Body of pancreas (tissue), 4 donors: ENCODE measurements at places on chromosomes 13 and 19.

DNA sequence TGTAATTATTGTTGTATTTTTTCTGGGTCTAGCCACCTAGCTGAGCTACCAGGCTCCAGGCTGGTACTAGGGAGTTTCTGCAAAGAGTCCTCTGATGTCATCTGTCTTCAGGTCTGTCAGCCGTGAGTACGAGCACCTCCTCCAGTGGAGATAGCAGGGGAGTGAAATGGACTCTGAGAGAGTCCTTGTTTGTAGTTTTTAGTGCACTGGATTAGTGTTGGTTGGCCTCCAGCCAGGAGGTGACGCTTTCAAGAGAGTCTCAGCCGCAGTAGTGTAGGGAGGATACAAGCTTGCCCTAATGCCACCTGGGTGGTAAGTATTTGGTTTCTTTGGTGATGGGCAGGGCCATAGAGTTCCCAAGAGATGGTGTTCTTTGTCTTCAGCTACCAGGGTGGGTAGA is 384.8 kb downstream of the SLC7A1 start:
- no peak for DNase-seq

DNA sequence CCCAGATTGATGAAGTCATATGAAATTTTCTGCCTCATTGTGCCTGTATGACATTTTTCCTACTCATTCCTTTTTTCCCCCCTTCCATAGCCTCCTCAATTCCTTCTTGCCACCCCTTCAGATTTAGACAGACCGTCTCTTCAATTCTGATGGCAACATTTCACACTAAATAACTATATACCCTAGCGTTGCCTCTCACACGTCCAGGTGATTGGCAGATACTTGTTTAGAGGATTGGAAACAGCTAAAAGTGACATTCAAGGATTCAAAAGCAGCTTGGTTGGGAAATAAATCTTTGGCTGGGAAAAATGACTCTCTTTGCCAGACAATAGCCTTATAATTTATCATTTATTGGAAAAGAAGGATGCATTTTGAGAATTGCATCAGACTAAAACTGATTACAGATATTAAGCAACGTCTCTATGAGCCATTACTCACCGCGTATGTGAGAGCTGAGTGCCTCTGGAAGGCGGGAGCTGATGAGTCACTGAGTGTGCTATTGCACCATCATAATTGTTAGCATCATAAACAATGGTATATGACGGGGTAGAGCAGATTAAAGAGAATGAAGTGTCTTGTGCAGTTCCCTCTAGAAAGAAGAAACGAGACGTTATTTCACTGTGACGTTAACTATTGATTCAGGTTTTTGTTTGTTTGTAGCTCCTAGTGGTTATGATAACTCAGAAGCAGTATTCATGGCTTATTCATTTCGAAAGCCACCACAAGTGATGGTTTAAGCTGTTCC is 61.1 kb upstream of the FAM216B start:
- DNase-seq: peak; percentile 58

DNA sequence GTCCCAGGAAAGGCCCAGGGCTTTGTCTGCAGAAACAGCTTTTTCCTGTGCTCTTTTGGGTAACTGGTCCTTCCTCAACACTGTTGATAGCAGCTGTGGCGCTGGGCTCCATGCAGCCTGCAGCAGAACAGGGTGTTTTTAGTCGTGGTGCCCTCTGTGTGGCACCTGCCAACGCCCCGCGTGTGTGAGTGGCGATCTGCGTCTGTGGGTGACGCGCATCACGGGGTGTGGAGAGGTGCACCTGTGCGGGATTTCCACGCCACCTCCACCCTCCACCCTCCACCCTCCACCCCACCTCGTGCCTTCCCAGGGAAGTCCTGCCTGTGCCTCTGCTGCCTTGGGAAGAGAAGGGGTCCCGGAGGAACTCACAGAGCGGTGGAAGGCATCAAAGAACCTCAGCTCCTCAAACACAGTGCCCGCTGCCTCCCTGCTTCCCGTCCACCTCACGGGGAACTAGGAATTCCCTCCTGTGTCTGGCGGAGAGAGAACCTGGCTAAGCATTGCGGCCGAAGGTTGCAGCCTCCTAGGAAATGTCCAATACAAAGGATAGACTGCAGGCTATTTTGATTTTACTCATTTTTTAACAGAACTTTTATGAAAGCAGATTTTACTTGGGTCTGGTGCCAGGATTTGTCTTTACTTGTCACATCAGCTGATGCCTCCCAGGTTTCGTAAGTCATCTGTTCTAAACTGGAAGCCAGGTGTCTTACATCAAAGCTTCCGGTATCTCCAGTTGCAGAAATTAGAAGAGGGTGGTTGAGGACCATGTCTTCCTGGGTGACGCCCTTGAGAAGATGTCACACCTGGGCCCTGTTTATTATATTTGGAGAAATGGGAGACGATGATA is 84.0 kb downstream of the ATP11A start:
- DNase-seq: no peak

DNA sequence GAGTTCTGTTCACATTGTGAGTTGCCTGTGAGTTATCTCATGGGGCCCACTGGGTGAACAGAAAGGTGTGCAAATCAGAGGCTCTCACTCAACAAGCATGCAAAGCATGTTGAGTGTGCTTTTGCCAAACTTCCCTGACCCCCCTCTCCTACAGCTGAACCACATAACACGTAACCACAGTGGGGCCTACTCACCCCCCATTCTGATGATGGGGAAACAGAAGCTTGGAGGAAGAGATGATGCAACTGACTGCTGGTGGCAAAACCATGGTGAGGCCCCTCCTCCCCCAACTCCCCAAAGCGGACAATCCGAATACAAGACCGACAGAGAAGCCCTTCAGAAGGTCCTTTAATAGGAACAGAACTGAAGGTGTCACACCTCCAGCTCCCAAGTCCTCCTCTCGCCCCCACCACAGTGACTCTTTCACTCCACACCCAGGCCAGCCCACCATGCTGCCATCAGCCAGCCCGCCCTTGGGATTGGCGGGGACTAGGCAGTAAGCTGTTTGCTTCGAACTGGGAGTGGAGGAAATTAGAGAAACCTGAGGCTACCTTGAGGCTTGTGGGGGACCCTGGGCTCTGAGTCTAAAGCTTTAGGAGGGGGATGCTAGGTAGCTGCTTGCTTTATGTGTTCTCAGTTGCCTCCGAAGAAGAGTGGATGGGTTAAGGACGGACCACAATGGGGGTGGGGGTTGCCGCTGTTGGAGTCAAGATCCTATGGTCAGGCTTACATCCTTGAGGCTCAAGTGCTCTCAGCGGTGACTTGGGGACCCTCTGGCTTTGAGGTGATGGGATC is 3.8 kb downstream of the ZNF784 start:
- DNase-seq: no peak

DNA sequence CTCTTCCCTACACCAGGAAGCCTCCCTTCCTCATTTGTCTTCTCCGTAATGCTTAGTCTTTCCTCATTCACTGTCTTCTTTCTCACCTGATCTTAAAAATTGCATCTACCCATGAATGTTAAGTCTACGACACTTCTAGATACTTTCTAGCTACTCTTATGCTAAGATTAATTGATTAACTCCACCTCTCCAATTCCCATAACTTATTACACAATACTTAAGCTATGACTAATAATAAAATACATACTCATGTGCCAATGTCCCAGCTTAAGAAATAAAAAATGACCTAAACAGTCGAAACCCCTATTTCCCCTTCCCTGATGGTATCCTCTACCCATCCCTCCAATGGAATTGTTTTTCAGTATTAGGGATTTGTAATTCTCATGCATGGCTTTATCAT is 22.8 kb upstream of the ZNF527 start:
- DNase-seq: no peak

GRCh38 chr19:10464456-10464855 is 38.7 kb downstream of the KEAP1 start:
- DNase-seq: no peak

DNA sequence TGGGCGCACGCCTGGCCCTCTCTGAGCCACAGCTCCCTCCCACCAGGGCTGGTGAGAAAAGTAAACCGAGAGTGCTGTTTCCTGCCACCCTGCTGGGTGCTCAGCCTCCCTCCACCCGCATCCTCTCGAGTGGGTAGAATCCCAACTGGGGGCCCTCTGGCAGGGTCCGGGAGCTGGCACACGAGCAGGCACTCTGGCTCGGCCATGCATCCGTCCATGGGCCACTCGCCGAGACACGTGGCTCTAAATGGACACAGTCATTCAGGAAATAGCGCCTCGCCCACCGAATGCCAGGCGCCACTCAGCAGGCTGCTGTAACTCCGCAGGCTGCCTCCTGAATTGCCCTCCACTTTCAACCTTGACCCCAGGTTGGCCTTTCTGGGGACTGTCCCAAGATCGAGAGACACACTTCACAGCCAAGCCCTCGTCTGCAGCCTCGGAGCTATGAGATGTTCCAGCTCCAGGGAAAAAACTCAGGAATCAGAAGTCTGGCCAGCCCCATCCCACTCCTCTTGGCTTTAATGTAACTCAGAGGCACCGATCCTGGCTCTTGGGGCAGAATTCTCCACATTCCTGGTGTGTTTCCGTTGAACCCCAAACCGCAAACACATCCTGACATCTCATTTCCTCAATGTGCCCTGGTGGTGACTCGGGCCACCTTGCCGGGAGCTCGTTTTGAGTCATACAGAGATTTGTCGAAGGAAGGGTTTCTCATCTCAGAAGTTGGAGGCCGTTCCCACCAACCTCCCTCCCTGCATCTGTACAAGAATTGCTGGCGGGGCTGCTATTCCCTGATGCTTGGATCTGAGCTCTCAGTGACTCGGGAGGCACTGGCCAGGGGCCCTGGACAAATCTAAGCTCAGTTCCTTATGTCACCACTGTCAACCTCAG is 14.1 kb downstream of the KLF2 start:
- no peak for DNase-seq

DNA sequence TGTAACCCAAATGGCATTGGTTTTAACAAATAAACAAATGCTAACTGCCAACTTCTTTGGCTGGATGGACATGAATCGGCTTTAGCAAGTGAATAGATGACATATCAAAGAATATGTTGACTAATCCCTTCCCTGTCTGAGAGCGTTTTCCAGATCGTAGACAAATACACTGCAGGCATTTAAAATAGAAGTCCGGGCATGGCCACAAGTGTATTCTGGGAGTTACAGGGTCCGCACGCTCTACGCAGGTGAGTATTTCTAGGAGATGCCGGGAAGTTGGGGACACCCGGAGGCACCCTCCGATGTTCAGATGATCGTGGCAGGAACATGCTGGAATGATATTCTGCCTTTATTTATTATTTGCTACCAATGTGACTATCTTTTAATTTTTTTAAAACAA is 53.2 kb upstream of the ZNF536 start:
- no peak for DNase-seq

- DNase-seq: peak; percentile 81
Observed at GRCh38 chr13:27952876-27953675, 16.0 kb downstream of the CDX2 start.

DNA sequence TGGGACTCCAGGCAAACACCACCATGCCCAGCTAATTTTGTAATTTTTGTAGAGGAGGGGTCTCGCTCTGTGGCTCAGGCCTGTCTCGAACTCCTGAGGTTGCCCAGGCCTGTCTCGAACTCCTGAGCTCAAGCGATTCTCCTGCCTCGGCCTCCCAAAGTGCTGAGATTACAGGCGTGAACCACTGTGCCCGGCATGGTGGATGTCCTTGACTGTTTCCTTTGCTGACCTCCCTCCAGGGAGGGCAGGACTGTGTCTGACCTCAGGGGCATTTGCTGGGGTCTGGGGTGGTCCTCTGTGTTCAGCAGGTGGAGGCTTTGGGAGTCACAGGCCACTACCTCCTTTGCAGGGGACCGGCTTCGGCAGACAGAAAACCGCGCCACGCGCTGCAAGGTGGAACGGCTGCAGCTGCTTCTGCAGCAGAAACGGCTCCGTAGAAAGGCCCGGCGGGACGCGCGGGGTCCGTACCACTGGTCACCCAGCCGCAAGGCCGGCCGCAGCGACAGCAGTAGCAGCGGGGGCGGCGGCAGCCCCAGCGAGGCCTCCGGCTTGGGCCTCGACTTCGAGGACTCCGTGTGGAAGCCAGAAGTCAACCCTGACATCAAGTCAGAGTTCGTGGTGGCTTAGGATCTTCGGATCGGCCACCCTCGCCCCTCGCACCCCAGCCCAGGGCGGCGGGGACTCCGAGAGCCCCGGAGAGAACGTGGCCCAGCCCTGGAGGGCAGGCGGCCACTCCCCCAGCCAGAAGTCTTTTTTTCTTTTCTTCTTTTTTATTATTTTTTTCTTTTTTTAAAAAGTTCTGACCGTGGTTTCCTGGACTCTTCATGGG is 8.5 kb downstream of the MIDN start:
- no peak for DNase-seq

DNA sequence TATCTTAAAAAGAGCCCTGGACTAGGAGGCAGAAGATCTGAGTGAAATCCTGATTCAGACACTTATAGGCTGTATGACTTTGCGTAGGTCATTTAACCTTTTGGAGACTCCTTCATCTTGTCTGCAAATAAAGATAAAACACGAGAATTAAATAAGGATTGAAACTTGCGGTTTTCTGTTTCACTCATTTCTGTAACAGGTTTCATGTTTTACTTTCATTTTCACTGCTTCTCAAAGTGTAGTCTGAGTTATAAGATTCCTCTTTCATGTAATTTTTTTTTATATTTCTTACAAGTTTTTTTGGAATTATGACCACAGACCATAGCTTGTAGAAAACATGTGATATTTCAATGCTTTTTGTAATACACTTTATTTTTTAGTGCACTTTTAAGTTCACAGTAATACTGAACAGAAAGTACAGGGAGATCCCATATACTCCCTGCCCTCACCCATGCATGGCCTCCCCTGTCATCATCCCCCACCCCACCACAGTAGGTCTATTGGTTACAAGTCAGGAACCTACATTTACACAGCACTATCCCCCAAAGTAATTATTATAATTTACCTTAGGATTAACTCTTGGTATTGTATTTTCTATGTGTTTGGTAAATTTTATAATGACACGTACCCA is 174.6 kb downstream of the ITGBL1 start:
- no peak for DNase-seq

DNA sequence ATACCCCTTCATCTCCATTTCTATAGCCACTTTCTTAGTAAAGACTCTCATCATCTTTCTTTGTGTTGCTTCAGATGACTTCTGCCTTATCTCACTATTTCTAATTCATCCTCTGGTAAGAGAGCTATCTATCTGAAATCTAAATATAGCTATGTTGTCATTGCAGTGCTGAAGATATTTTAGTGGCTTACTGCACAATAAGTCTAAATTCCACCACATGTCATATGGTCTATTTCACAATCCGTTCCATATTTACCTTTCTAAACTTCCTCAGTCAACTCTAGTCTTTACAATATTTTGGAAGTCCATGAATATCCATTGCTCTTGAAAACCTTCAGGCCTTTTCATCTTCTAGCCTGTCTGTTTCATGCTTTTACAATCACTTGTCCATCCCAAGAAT is 465.1 kb upstream of the SLC10A2 start:
- no peak for DNase-seq

DNA sequence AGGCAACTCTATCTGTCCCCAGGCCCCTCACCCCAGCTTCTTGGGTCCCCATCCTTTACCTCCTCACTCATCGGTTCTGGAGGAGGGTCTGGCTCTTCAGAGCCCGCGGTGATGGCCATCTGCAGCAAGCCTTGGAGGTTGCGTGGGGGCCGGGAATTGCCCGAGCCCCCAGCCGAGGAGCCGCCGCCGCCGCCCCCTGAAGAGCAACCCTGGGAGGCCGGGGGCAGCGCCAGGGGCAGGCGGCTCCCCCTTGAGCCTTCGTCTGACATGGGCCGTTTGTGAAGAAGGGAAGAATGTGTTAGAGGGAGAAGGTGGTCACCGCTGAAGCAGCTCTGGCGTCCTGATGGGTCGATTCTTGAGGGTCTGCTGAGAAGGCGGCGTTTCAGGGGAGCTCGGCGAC is 570 bp downstream of the HSPBP1 start:
- no peak for DNase-seq

- DNase-seq: no peak
Observed at GRCh38 chr13:94829837-94830365, 117.6 kb upstream of the SOX21 start.

GRCh38 chr13:94344126-94344818 is 135.2 kb downstream of the DCT start:
- DNase-seq: no peak
